ENCODE measurements at places on chromosomes 1 and 21.
A peak's percentile ranks its signal among the peaks of the same experiment; 100 is the strongest.

- DNase-seq = no peak
These were observed 21.5 kb downstream of the NPHP4 start for GRCh38 chr1:5970610-5971273.

DNA sequence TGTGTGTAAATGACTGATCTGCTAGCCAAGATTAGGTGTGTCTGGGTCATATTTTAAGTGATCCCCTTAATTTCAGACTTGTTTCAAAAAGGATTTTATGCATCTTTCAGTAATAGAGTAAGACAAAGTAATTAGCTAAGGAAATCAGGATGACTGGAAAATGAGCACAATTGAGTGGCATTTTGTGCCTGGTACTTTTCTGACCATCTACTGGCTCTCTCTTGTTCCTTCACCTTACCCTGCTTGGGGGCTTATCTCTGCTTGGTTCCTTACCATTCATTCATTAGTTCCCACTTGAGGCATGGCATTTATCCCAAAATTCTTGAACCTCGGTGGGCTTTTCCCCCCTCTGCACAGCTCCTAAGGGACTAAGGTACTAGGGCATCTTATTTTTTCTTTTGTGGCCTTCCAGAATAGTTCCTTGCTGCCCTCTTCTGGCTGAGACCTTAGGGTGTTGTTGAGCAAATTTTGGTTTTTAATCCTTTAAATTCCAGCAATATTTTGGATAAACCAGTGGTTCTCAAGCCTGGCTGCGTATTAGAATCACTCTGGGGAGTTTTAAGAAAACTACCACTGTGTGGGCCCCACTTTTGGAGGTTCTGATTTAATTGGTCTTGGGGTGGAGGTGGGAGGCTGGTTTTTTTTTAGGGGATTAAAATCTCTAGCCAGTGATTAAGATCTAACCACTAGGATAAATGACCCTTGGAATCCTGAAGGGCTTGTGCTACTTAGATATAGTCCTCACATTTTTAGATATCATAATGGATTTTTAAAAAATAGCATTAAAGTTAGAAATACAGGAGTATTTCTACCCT, 50.8 kb downstream of the HS2ST1 start:
- peak; percentile 32 for DNase-seq

DNA sequence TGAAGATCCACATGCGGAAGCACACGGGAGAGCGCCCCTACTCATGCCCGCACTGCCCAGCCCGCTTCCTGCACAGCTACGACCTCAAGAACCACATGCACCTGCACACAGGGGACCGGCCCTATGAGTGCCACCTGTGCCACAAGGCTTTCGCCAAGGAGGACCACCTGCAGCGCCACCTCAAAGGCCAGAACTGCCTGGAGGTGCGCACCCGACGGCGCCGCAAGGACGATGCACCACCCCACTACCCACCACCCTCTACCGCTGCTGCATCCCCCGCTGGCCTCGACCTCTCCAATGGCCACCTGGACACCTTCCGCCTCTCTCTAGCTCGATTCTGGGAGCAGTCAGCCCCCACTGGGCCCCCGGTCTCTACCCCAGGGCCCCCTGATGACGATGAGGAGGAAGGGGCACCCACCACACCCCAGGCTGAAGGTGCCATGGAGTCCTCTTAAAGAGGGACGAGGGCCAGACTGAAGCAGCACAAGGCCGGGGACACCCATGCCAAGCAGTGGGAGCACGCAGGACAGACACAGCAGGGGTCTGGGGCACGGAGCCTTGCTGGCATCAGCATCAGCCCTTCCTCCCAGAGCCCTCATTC, 13.7 kb downstream of the ZBTB7B start:
- DNase-seq = no peak

DNA sequence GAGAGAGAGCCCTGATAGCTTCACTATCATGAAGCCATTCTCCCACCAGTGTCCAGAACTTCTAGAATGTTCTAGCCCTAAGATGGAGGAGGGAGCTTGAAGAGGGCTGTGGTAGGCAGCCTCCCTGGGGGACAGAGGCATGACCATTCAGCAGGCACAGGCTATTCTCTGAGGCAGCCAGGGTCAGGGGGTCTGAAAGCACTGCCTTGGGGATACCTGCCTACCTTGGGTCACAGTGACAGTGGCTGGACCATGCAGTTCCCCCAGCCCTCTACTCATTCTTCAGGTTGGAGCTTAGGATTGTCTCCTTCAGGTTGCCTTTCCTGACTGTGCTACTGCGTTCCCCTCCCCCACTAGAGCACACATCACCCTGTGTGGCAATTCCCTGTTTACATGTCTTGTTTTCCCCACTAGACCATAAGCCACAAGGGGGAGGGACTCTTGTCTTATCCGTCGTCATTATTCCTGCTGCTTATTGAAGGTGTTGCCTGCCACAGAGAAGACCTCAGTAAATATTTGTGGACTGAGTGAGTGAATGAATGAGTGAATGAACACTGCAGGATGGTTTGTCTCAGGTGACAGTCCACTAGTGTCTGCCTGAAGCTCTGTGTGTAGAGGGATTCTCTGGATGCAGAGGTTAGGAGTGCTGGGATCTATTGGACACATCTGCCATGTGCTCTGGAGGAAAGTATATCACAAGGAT, 5.2 kb downstream of the ZDHHC18 start:
- no peak for DNase-seq

DNA sequence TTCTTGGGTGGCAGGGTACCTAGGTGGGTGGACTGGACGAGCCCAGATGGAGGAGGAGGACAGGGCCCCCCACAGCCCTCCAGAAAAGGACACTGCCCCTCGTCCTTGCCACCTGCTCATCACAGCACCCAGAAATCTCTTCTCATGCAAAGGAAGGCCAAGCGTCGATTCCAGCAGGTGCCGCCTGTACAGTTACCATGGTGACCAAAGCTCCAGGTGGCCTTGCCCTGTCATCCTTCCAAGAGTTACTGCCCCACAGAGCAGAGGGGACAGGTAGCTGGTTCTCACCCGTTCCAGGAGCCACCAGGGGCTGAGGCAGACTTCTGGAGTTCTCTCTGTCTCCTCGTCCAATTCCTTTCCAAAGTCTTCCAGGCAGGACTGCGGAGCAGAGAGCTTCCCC, 119.9 kb upstream of the VAMP3 start:
- no peak for DNase-seq

- DNase-seq = peak; percentile 35
These were observed 35.1 kb downstream of the PTPRF start for GRCh38 chr1:43565600-43566360.

All from foreskin melanocyte (primary cell).